ENCODE measurements at places on chromosomes 2 and 18.

DNA sequence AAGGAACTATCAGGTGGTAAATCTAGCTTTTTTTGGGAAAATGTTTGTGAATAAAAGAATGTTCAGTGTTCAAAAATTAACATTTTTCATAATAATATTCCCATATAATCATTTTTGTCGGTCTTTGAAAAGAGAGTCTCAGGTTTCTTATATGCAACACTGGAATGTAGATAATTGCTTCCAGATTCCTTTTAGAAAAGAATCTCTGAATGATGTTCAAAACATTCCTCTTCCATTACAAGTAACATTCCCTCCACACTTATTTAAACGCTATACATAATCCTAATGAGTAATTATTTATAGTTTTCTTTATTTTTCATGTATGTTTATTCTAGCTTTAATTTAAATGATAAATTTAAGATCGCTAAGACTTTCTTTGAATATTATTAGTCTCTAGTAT lies 7.0 kb downstream of the ZSWIM2 start:
- DNase-seq, result peak; percentile 85

GRCh38 chr2:67922080-67922785 lies 140.6 kb downstream of the C1D start:
- no peak for DNase-seq

DNA sequence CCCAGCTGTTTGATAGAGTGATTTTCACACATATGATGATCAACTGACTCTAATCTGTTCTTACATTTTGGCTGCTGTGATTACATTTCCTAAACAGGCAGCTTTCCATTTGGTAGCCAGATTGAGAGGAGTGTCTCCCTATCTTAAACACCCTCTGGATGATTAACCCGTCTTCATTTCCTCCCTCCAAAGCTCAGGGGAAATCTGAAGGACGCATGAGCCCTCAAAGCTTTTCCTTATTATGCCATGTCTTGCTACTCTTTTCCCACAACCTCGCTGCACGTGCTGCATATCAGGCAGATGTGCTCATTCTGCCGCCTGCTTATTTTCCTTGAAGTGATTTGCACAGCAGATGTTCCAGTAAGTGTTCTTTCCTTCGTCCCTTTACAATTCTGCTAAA lies 837.4 kb downstream of the LRRTM4 start:
- DNase-seq, result no peak

DNA sequence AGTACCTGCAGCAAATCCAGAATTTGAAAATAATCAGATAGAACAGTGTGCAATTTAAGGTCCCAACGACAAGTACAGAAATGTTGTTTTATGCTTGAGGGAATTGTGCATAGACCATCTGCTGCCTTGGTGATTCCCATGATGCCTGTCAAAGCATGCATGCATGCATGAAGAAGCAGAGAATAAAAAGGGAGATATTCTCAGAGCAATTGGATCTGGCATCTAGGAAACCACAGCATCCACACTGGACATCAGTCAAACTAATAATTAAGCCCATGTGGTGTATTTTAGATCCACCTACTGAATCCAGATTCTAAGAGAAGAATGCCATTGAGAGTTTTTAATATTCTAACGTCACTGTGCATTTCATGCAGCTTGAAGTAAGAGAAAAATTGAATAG lies 361.2 kb downstream of the FSIP2 start:
- no peak for DNase-seq

- DNase-seq, result peak; percentile 51
These were observed 258.5 kb downstream of the TWIST2 start for GRCh38 chr2:239106314-239106908.

DNA sequence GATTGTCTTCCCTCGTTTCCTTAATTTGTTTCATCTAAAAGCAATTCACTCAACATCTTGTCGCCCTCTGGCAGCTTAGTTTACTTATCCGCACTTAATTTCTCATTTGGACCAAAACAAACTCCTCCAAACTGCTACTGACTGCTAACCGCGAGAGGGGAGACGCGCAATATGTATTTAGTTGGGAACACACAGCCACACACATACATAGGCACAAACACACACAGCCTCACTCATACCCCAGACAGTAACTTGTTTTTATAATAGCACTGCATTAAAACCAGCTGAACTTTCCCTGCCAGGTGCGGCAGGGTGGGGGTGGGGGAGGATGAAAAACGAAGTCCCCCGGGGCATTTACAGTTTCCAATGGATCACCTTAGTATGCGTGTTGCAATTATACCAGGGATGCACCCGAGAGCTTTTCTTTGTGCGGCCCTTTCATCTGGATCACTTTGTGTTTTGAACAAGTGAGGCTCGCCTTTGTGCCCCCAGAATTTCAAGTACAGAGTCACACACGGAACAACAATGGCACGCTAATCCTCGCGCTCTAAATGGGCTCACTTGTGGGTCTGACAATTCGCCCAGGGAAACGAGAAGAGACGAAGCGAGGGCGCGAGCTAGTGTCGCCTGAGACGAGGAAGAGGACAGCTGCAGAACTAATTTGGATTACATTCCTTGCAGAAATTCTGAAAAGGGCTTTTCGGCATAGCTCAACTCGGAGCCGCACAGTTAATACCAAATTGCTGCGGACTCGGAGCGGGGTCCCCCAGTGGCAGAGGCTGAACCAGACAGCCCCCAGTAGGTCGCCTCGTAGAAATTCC lies 2.4 kb downstream of the ERBB4 start:
- DNase-seq, result no peak

GRCh38 chr2:129379411-129379810 lies 600.1 kb upstream of the RAB6C start:
- DNase-seq, result no peak

DNA sequence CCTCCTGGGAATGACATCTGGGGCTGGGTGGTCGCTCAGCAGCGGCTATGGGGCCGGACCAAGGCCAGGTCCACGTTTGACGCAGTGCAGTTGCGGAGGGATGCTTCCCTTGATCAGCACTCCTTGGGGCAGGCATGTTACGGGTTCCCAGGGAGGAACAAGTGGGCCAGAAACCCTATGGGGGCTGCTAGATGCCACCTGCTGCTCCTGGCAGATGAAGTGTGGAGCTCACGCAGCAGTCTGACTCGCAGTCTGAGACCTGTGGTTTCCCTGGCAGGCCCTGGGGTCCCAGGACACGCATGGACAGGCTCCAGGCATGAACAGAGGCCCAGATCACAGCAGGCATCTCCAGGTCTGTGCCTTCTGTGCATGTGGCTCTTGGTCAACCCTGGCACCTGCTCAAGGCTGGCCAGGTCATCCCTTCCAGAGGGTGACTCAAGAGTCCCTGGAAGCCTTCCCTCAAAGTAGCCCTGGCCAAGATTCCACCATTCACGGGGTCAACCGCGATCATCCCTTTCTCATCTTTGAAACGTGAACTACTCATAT lies 20.0 kb downstream of the KCNF1 start:
- peak; percentile 45 for DNase-seq

- no peak for DNase-seq
These were observed 193.4 kb downstream of the LRRTM1 start for GRCh38 chr2:80111185-80111584.

GRCh38 chr2:109054865-109055264 lies 65.8 kb upstream of the EDAR start:
- no peak for DNase-seq

DNA sequence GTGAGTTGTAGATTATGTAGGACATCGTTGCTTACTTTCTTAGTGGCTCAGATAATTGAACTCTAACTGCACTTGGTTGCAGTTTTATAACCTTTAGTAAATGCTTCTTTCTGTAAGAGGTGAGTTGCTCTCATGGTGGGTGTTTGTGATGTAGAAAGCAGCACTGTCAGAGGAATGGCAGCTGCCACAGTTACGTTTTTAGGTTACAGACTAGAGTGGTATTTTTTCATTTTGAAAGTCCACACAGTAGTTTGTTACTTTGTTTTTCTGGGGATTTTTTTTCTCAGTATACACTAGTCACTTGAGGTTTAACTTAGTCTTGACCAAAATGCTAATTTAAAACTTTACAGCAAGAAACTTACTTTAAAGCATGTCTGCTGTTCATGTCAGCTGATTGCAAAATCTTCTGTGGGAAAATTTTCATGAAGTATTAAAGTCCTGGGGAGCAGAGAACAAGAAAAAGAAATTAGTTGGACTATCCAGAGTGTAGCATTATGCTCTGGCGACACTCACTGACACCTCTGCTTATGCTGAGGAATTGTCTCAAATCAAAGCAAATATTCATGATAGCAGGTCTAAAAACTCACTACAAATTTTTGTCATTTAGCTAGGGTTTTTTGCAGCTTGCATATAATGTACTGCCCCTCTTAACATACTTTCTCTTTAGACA lies 14.8 kb downstream of the AFTPH start:
- DNase-seq, result no peak

- peak; percentile 79 for DNase-seq
These were observed 146.7 kb upstream of the L3MBTL4 start for GRCh38 chr18:6561420-6561861.

DNA sequence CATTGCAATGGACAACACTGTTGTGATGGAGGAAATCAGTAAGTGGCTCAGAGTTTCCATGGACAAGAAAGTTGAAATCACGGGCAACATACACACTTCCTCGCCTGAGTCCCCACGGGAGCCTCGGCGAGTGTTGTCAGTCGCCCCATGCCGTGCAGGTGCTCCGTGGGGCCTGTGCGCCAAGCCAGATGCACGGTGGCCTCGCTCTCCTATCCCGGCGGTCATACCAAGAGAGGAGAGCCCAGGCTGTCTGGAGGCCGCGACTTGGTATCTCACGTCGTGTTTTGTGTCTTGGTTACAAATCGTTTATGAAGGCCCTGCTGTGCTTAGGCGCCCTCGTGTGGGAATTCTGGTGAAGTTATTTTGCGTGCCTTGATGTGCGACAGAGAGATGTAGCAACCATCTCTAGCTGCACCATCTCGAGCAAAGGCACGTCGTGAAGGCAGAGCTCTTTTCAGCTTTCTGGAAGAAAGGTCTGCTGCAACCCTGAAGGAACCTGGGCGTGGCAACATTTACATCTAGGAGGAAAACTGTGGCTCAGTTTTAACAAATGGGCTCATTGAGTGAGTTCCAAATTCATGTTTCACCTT lies 21.8 kb downstream of the ATG4B start:
- peak; percentile 67 for DNase-seq

- peak; percentile 65 for DNase-seq
These were observed 191.2 kb upstream of the SESTD1 start for GRCh38 chr2:179455824-179456223.

DNA sequence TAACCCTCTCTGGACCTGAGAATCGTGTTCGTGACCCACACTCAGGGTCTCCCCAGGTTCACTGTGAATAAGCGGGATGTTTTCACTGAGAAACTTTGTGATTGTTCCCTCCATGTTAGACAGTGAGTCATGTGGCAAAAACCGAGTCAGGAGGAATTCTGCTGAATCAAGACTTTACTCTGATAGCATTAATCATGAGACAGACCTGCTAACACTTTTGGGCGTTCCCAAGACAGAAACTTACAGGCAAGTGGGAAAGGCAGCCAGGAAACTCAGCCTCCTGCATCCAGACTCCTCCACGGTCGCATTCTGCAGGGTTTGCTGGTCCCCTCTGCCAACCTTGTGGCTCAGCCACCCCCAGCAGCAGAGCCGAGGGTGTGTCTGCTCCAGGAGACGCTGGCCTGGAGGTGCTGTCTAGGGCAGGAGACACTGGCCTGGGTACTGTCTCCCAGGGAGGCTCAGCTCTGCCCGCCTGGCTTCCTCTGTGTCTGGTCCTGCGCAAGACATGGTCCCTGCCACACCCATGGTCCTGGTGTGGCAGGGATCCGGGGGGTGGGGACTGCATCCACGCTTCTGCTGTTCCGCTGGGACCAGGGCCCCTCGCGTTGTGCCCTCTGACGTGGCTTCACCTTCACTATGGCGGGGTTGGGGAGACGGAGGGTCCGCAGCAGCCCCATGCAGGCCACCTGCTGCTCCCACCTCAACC lies 177.4 kb downstream of the TWIST2 start:
- DNase-seq, result peak; percentile 73

DNA sequence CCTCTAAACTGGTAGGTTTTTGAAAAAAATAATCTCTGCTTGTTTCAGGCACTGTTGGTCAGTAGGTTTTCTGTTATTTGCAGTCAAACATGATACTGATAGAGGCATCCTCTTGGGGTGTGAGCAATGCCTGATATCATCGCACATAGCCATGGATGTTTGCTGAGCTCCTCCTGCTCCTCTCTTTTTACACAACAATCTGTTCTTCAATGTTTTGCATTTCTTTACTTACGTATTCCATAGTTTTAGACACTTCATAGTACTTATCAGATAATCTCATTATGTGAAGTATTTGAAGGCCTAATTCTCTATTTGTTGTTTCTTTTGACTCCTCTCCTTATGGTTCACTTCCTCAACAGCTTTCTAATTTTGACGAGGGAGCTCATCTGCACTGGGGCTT lies 23.0 kb upstream of the HS6ST1 start:
- DNase-seq, result no peak

DNA sequence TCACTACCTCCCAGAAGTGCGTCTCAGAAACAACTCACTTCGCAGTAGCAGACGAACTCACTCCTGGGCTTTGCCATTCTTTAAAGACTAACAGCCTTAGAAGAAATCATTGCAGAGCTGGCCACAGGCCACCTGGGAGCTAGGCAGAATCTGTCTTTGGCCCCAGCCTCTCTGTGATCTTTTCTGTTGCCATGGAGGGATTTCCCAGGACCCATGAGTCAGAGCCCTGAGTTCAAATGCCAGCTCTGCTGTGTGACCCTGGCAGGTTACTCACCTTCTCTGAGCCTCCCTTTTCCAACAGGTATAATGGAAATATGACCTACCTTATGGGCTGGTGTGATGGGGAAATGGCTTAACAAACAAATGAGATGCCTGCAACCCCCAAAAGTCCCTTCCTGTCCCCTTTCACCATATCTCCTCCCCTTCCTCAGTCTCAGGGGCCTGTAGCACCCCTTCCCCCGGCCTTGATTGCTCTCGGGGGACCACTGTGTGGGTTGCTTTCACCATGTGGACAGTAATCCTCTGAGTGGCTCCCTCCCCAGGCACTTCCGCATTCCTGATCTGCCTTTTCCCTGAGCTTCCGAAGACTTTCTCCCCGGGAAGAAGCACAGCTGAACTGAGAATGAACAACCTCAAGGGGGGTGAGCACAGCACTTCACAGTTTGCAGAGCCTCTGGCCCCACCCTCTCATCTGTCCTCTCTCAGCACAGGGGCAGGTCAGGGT lies 34.0 kb upstream of the SLC66A3 start:
- DNase-seq, result peak; percentile 40

- peak; percentile 41 for DNase-seq
These were observed 505.9 kb downstream of the ERBB4 start for GRCh38 chr2:212032536-212033219.

GRCh38 chr2:226337941-226338600 lies 461.5 kb downstream of the IRS1 start:
- peak; percentile 24 for DNase-seq

GRCh38 chr2:213251618-213252017 lies 32.6 kb upstream of the SPAG16 start:
- DNase-seq, result peak; percentile 73

GRCh38 chr2:6641956-6642355 lies 223.8 kb downstream of the CMPK2 start:
- no peak for DNase-seq

GRCh38 chr2:152648336-152648735 lies 68.9 kb downstream of the PRPF40A start:
- DNase-seq, result no peak

DNA sequence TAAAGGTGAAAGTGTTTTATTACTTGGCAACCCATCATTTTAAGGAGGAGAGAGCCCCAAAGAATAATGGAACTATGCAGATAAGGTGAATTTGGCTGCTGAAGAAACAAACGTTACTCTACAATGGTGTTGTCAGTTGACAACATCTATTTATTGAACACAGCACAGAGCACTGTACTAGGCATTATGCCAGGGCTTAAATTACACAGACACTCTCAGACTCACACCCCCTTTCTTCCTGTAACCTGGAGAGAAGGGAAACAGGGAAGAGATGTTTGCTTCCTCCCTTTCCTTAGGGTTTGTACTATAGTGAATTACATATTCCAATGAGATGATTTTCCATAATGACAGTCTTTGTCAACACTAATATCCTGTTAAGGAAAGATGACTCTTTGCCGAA lies 94.0 kb upstream of the ATP5MC3 start:
- DNase-seq, result no peak
